SW480 (cell line): ENCODE measurements at places on chromosomes 7 and 10.

- DNase-seq = no peak
Observed at GRCh38 chr10:29569795-29570194, 65.0 kb downstream of the SVIL start.

DNA sequence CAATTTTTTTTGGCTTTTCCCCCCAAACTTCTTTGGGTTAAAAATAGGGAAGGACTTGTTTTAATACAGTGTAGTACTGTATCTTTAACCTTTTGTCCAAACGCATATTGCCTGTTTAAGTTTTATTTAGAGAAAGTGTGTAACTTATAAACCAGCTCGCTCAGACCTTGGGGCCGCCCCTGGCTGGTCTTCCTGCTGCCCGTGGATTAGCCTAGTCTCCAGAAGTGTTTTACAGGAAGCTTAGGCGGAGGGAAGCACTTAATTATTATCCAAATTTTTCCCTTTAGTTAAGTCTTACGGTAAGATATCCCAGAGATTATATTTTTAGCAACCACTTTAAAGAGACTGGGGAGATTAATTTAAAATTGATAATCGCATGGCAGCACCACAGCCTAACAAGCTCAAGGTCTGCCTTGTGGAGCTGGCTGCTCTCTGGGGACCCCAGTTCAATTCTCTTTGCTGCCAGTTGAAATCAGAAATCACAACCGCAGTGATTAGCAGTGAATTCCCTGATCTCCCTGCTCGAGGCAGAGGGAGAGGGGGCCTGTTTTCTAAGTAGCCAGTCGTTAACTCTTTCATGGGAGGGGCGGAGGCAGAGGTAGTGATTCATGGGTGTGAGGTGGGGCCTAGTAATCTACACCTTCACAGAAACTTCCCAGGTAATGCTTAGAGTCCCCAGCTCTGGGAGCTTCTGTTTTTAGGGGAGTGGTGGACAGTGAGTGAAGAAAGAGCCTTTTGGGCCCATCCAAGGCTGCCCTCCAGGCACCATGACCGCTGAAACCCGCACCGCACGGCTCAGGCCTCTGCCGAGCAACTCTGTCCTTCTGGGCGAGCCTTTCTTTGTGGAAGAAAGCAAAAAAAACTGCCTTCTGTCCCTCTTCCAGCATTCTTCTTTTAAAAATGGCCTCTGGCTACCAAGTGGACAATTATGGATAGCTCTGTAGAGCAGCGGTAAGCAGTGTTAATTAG lies 548.7 kb upstream of the GALNT17 start:
- no peak for DNase-seq

- no peak for DNase-seq
Observed at GRCh38 chr7:100465299-100465698, 1.2 kb upstream of the SPACDR start.

GRCh38 chr10:94129393-94130130 lies 135.8 kb downstream of the PLCE1 start:
- DNase-seq = no peak

- peak; percentile 69 for DNase-seq
Observed at GRCh38 chr7:17298840-17299482, 509 bp downstream of the AHR start.

GRCh38 chr7:45402480-45403218 lies 171.5 kb upstream of the ADCY1 start:
- peak; percentile 63 for DNase-seq
